ENCODE measurements at places on chromosomes 1 and 21.

GRCh38 chr1:18112611-18113010 lies 5.0 kb downstream of the IGSF21 start:
- DNase-seq, result no peak

DNA sequence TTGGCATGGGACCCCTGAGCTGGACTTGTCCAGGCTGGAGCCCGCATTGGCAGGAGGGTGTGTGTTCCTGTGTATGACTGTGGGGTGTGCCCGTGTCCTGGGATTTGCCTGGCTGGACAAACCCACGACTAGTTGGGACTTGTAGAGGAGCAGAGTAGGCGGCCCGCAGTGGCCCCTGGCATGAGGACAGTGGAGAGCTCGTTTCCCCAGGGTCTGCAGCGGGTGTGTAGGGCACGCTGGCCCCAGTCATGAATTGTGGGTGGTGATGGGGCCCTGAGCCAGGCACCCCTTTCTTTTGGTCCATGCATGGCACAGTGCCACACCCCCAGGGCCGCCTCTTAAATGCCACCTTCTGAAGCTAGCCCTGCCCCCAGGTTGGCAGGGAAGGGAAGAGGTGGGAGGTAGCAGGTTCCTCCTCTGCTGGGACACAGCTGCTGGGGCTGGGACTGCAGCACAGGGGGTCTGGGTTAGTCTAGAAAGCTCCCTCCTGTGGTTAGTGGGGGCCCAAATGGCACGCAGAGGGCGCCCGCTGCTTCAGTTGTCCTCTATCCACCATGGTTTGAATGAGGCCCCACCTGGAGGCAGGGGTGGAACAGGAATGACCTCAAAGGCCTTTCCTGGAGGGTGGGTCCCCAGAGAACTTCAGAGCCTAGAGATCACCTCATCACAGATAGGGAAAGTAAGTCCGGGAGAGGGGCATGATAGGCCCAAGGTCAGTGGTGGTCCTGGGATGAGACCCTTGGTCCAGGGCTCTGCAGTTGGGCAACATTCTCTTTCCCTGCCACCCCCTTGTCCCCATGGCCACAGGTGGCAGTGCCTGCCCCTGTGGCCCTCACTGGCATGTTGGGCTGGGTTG lies 4.1 kb downstream of the CROCC start:
- peak; percentile 71 for DNase-seq

DNA sequence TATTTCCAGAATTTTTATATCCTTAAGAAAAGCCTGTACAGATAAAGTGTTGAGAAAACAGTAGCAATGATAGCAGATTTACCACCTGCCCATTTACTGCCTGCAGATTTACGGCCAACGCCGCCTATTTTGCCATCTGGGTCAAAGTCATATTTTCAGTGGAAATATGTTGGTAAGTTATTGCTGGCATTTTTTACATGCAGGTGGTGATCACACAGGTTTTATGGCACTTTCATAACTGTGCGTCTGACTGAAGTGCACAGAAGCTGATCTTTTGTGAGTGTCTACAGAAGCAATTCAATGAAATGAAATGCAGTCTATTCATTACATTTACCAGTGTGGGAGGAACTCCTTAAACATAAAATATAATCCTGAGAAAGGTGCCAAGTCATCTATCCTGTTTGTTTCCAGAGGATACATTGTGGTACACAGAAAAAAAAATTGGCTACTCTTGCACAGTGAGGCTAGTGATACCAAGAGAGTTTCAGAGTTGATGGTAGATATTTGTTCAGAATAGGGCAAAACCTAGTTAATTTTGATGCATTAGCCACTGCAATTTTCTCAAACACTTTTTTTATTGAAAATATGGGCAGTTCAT lies 458.5 kb downstream of the NEGR1 start:
- no peak for DNase-seq

- DNase-seq, result no peak
Measured at GRCh38 chr1:202274611-202275010, 67.1 kb downstream of the UBE2T start.

GRCh38 chr1:76613886-76614285 lies 253.4 kb upstream of the ST6GALNAC5 start:
- no peak for DNase-seq

DNA sequence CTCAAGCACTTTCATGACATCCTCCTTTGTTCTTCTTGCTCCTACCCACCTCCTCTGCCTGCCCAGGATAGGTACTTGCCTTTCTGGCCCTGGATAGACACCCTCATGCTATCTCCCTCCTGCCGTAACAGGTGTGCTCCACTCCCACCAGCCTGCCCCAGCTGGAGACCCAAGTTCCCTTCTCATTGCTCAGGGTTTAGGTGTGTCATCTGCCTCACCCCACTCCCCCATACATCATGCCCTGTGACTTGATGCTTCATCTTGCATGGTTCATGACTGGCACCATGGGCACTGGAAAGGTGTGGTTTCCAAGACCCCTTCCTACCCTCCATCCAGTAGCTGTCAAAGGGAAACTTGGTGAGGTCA lies 5.9 kb downstream of the RHEX start:
- no peak for DNase-seq

- no peak for DNase-seq
Measured at GRCh38 chr1:205519541-205520131, 15.2 kb downstream of the CDK18 start.

DNA sequence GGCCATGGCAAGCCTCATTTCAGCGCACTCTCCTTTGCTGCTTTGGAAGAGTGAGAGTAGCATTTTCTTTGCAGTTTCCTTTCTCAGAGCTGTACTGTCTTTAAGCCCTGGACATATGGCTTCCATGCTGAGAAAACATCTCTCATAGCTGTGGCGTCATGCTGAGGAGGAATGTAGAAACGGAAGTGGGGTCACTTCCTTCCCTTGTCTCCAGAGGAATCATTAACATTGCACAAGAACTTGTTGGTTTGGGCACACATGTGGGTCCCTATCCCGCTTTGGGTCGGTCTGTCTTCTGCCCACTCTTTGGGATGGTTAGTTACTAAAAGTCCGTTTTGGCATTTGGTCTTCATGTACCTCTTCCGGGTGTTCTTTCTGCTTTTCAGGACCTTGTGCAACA lies 5.6 kb downstream of the MFN2 start:
- DNase-seq, result no peak

- DNase-seq, result no peak
Measured at GRCh38 chr1:247343801-247344200, 12.1 kb upstream of the ZNF496 start.

DNA sequence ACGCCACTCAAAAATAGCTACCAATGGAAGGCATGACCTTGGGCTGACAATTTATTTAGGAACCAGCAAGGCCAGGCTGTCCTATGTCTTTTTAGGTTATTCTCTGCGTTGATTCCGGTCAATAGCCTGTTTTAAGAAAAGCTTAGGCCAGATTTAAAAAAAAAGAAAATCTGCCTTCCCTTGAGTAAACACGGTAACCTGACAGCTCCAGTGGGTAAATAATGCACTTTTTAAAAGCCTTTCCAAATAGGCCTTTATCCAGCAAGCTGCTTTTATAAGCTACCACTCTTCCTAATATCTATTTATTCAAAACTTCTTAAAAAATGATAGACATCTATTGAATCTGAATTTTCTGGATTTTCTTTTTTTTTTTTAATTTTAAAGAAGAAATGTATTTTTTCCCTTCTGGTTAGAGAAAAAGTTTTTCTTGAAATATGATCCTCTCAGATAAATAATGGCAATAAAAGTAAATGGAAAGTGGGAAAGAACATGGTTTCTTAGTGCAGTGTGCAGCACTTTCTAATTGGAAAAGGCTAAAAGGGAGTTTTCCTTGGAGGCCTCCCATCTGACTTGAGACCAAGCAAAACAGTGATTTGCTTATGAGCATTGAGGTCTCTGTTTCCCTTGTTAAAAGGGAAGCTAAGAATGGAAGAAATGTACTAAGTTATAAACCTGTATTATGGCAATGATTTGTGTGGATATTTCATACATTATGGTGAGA lies 281.0 kb upstream of the RUNX1 start:
- no peak for DNase-seq

GRCh38 chr1:61825393-61825792 lies 83.1 kb downstream of the PATJ start:
- no peak for DNase-seq

GRCh38 chr1:42891465-42892138 lies 45.2 kb downstream of the ZNF691 start:
- DNase-seq, result no peak

- DNase-seq, result no peak
Measured at GRCh38 chr1:51726051-51726450, 109.2 kb downstream of the OSBPL9 start.

DNA sequence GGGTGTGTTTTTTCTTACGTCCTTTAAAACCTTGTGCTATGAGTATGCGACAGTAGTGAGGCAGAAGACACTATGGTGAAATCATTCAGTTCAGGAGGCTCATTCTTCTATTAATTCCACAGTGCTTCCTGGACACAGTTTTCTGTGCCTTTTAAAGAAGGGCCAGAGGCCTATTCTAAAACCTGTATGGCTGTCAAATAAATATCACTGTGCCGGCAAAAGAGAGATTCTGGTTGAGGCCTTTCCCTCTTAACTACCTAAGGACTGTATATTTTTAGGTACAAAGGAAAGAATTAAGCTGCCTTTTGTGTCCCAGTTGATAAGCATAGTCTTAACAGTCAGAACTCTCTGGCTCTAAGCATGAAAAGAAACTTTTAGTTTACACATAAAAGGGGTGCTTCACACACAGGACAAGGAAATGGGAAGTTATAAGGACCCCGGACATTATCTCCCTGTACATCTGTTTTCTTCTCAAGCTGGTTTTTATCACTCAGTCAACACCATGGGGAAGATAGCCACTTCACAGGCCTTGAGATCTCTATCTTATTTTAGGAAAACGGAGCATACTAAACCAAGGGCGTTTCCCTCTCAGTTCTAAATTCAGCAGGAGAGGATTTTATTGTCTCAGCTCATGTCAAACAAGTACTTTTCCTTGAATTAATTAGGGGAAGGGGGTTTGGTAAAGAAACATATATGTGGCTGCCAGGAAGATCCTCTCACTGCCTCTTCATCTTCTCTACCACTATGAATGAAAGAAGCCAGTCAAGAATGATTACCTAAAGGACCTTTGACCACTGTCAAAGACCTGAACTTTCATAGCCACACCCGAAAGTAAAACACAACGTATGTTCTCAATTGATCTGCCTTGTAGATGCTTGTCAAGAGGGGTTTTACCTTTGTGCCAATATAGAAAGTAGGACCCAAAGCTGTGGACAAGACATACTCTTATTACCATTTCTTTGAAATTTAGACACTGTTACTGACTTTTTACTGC lies 71.4 kb upstream of the HSPA13 start:
- DNase-seq, result no peak

DNA sequence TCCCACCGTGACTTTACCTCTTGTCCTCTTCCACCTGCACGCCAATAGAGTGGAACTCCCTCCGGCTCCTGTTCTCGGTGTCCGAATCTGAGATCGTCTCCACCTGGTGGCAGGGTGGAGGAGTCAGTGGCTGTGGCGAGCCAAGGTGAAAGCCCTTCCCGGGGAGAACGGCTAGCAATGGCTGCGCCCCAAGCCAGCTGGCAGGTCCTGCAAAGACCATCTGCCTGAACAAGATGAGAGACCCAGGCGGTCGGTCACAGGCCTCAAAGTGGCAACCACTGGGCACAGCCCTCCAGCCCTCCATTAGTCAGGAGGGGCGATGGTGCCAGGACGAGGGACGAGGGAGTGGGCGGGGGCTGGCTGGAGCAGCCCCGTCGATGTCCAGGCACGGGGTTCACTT lies 25.4 kb upstream of the SMIM12 start:
- DNase-seq, result no peak

GRCh38 chr1:115126516-115126915 lies 37.2 kb upstream of the TSPAN2 start:
- DNase-seq, result no peak

- DNase-seq, result no peak
Measured at GRCh38 chr1:158122833-158123388, 57.8 kb upstream of the CD1D start.

GRCh38 chr1:203361945-203362719 lies 11.2 kb upstream of the FMOD start:
- peak; percentile 25 for DNase-seq

GRCh38 chr1:226365831-226366231 lies 42.1 kb downstream of the PARP1 start:
- no peak for DNase-seq

DNA sequence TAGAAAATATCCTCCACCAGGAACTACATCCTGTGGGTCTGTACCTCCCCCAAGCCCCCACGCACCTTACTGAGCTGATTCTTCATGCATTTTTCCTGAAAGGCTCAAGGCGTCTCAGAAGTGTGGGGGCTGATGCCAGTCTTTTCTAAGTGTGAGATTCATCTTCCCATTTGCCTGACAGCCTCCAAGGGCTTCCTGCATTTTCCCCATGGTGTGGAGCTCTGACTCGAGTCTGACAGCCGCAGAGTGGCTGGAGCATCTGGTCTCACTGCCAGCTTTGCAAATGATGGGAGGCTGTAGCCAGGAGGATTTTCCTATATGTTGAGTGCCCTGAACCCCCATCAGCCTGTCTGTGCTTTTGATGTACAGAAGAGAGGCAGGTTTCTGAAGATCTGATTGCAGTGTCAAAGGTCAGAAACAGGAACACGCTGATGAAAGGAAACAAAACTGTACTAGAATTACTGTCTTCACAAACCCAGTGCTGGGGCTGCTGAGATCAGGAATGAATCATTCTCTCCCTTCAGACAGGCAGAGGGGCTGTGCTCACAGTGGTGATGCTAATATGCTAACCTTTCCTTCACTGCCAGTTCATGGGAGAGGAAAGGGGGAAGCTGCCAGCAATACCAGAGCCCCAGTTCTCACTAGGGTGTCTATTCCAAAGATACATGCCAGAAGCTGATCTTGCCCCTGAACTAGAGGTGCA lies 201.5 kb upstream of the C1orf174 start:
- DNase-seq, result no peak

GRCh38 chr1:41546833-41547135 lies 62.3 kb upstream of the EDN2 start:
- no peak for DNase-seq

DNA sequence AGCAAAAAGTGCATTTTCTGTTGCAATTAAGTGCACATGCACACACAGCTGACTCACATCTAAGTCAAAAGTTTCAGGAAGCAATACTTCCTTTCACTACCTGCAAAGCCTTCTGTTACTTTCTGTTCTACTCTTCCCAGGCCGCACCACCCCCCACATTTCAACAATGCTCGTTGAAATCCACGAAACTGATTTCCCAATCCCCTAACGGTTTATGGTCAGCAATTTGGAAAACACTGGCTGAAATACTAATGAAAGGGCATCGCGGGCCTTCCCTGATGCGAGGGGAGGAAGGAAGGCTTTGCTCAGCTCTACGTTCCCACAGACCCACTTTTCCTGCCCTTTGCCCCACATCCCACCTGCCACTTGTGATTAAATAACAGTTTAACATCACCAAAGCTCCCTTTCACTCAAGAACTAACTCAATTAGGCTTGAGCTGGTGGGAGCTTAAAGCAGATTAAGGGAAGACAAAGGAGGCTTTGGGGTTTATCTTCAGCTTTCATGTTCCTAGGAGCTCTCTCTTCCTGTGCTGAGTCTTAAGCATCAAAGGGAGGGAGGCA lies 243.2 kb upstream of the RAB4A start:
- DNase-seq, result no peak

Measured in foreskin keratinocyte (primary cell).